ENCODE measurements at places on chromosomes 12 and 14. TPM values are rescaled to one million over a fixed set of nuclear protein-coding genes. Genes with fewer than 3 reads are reported as not detected.

GRCh38 chr12:49585477-49586459, 17.8 kb upstream of the MCRS1 start:
- no peak for DNase-seq

KRT75 gene
- total RNA-seq, result 3.2 TPM

DNA sequence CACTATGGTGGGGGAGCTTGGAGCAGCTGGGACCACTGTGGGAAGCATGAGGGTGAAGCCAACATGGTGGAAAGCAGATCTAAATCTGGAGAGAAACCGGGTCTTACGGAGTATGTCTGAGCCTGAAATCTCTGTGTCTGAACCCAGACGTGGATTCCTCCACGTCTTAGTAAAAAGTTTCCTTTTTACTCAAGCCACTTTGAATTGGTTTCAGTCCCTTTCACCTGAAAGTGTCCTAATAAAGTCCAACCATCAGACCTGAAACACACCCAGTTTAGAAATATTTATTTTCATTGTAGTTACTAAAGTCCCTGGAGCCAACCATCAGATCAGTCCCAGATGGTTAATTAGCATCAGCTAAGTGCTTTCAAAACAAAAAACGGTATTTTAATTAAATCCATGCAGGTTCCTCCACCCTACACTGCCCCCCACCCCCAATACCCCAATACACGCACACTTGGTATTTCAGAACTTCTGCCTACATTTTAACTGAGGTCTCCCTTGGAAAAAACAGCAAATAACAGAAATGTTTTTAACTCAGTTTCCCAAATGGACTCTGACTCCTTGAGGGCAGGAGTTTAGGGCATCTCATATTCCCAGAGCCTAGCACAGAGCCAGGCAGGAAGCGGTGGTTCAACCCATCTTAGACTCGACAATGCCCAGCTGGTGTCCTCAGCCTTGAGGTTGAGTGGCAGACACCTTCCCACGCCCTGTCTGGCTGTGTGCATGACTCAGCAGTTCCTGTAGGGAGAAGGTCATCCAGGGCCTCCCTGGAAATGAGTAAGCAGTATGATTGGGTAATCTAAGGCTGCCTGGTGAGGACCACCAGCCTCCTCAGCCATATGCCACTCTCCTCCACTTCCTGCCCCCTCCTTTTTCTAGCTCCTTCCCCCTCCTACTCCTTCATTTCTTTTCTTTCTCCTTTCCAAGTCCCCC, 175.8 kb downstream of the TTC8 start:
- peak; percentile 93 for DNase-seq

DNA sequence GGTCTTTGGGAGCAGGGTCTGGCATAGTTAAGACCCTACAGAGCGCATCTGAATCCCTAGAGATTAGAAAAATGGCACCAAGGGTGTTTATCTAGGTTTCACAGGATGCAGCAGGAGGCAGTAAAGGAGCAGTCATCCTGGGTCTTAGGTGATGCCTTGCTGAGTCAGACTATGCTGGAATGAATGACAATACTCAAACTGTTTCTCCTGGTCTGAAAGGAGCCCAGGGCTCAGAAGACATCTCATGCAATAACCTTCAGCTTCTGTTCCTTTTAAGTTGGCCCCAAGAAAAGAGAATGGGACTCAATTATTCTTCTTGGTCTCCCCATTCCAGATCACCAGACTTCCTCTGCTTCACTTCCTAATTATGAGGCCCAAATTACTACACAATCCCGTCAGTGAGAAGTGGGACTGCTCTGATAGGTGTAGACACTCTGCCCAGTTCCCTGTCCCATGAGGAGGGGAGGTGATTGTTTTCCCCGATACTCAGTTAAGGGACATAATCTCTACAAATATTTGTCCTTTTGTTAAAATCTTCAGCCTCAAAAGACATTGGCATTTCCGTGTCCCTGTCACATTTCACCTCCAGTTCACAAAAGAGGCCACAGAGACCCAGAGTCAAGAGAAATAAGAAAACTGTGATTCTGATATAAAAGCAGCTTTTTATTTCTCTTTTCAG, 14.8 kb upstream of the APOF start:
- DNase-seq, result peak; percentile 59

GRCh38 chr14:32298346-32298745, 30.8 kb upstream of the AKAP6 start:
- no peak for DNase-seq

- peak; percentile 28 for DNase-seq
These were observed 4.8 kb downstream of the EPYC start for GRCh38 chr12:90999966-91000365.

KRT6A gene
- 5,785 TPM for total RNA-seq

GRCh38 chr12:58920961-58921861, 907 bp upstream of the LRIG3 start:
- no peak for DNase-seq

GLIPR1L2 gene
- total RNA-seq, result 1.2 TPM

GRCh38 chr12:88763536-88764100, 183.3 kb upstream of the KITLG start:
- DNase-seq, result peak; percentile 54

GRCh38 chr14:95774265-95775160, 60.6 kb upstream of the TCL1A start:
- DNase-seq, result peak; percentile 23

GRCh38 chr14:76828339-76829012, 2.3 kb downstream of the LRRC74A start:
- peak; percentile 6 for DNase-seq

DNA sequence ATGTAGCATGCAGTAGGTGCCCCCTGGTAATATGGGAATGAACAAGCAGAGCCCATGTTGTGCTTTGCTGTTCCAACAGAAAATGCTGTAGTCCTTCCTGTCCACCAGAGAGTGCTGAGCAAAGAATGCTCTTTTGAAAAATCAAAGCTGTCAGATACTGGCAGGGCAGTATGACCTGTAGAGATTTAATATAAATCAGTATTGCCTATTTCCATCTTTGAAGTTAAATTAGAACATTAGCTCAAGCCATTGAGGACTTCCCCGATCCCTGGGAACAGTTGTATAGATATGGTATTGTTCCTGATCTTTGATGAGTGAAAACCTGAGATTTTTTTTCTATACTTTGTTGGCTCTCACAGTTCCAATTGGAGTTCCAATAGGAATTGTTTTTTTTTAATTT, 13.0 kb downstream of the TTC8 start:
- DNase-seq, result no peak

GRCh38 chr12:94994312-94994711, 9.2 kb downstream of the NDUFA12 start:
- DNase-seq, result peak; percentile 86

- peak; percentile 46 for DNase-seq
These were observed 64.7 kb upstream of the CISTR start for GRCh38 chr12:53816360-53817020.

ADCY6 gene
- total RNA-seq, result 30.5 TPM

DNA sequence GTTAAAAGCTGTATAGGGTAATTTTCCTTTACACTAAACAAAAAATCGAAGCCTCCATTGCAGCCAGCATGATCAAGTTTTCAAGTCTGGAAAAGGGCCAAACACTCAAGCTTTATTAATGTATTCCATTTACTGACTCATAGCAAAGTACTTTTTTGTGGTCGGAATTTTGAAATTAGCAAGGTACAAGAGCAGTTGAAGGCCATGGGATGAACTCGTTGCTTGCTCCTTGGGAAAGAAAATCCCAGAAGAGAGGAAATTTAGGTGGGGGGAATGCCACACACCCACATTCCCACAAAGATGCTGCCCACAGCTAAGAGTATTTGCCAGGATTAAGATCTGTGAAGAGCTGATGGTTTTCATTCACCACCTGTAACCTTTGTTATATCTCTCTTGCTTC, 333.7 kb downstream of the EGLN3 start:
- DNase-seq, result peak; percentile 82

C14orf132 gene
- 2.2 TPM for total RNA-seq

GRCh38 chr12:102182635-102183034, 15.0 kb downstream of the PMCH start:
- DNase-seq, result no peak

TSPAN19 gene
- 0.24 TPM for total RNA-seq

DNA sequence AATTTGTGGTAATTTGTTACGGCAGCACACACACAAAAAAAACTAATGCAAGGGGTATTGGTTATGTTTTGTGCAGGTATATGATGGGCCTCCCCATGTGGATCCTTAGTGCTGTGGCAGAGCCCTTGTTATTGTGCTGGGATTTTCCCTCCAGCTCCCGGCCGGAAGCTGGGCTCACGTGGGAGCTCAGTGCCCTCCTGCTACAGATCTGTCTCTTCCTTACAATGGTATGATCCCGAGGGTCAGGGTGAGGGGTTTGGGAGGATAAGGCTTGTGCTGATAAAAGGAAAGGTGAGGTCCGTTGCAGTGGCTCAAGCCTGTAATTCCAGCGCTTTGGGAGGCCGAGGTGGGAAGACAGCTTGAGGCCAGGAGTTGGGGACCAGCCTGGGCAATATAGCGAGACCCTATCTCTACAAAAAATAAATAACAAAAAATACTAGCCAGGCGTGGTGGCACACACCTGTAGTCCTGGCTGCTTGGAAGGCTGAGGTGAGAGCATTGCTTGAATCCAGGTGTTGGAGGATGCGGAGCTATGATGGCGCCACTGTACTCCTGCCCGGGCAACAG, 861 bp upstream of the SLC48A1 start:
- DNase-seq, result no peak

CLEC12A gene
- total RNA-seq, result not detected

IAPP gene
- total RNA-seq, result not detected

KRT78 gene
- not detected for total RNA-seq

DNA sequence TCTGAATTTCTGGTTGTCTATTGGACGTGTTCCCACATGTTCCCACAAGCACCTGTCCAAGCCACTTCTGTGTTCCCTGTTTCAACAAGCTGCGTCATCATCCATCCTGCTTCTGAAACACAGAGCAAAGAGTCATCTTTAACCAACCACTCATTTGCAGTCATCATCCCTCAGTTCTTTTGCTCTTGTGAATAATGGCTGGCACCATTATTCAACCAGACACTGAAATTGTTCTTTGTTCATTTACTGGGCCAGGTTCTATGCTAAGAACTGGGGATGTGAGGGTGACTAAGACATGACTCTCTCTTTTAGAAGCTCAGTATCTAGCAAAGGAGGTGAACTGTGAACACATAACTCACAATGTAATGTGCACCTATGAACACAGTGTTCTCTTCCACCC, 40.7 kb upstream of the ANO4 start:
- peak; percentile 99 for DNase-seq

GRCh38 chr14:80278293-80279023, 67.2 kb upstream of the DIO2 start:
- DNase-seq, result no peak

DNA sequence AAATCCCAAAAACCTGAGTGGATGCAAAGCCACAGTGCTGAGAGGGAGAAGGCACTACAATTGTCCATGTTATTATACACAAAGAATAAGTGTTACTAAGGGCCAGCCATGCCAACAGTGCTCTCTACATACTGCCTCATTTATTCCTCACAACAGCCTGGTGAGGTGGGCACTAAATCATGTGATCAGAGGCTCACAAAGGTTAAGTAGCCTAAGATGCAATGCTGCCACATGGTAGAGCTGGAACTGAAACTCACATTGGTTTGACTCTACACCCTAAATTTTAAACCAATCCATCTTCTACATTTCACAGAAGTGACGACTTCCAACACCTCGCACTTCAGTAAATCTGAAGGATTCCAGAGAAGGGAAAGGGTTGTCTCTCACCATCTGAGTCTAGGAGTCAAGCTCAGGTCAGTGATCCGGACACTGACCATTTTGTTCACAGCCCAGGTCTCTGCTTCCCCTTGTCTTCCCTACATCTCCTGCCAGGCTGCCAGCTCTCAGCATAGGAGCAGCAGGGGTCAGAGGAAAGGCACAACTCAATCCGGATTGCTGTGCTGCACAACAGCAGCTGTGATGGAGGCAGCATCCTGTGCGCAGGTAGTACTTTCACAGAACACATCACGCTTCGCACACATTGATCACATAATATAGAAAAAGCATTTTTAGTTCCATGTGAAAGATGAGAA, 29.6 kb downstream of the NID2 start:
- no peak for DNase-seq

SLC6A15 gene
- 26.7 TPM for total RNA-seq

DNA sequence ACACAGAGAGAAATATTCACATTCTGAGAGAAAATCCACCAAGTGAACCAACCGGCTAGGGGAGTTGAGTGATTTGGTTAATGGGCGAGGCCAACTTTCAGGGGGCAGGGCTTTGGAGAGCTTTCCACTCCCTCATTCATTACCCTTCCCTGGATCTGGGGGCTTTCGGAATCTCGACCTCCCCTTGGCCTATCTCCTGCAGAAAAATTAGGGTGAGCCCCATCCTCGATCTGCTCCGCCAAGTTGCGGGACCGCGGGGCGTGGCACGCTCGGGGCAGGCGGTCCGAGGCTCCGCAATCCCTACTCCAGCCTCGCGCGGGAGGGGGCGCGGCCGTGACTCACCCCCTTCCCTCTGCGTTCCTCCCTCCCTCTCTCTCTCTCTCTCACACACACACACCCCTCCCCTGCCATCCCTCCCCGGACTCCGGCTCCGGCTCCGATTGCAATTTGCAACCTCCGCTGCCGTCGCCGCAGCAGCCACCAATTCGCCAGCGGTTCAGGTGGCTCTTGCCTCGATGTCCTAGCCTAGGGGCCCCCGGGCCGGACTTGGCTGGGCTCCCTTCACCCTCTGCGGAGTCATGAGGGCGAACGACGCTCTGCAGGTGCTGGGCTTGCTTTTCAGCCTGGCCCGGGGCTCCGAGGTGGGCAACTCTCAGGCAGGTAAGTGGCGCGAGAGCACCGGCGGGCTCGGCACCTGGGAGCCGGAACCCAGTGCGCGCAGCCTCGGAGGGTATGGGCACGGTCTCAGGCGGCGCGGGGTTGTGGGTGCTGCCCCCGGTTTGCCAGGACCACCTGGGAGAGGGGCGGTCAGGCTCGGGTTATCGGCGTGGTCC, at the start of gene ERBB3:
ERBB3 (plus strand) TSS at position 443 of the 833 bp plus-strand sequence; CDS start at position 579, 136 bp downstream.
- DNase-seq, result peak; percentile 88

KRT82 gene
- total RNA-seq, result not detected

GRCh38 chr14:68657300-68658028, 135.4 kb downstream of the ZFP36L1 start:
- DNase-seq, result no peak

ASPG gene
- not detected for total RNA-seq

SRRM4 gene
- not detected for total RNA-seq

DNA sequence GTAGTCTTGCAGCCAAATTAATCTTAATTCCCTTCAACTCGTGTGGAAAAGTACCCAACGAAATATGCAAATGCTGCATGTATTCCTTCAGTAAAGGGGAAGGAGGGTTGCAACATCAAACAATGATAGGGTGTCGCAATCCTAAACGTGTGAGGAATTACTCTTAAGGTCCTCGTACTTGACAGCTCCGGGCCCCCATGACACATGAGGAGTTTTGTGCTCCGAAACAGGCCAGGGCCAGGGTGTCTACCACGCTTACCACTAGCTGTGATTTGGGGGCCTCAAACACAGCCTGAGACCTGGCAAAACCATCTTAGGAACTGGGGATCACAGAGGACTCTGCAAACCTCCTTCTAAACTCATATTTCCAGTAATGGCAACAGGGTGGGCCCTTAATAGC, 20.4 kb downstream of the FOS start:
- peak; percentile 20 for DNase-seq

DNA sequence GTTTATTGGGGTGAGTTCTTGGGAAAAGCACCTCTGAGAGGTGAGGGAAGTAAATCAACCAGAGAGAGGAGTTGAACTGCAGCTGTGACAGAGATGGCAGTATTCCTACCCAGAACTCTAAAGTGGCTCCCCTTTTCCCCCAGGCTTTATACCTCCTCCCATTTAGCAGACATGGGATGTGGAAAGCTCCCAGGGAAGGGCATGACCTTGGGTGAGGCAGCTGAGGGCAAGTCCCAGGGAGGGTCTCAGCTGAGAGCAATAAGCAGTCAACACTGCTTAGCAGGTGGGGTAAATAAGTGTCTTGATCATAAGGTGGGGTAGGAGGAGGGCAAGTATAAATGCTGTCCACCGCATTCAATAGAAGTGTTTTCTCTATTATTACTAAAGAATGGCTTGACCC, 143.0 kb downstream of the AKAP6 start:
- DNase-seq, result no peak

IL22 gene
- not detected for total RNA-seq
